Activated naive CD4-positive, alpha-beta T cell treated with Interleukin-2 at 50 U/mL for 16 hours (primary cell): ENCODE measurements at places on chromosomes 3 and 15.

GRCh38 chr3:142973217-142974009 is 9.9 kb upstream of the PAQR9 start:
- DNase-seq: no peak

DNA sequence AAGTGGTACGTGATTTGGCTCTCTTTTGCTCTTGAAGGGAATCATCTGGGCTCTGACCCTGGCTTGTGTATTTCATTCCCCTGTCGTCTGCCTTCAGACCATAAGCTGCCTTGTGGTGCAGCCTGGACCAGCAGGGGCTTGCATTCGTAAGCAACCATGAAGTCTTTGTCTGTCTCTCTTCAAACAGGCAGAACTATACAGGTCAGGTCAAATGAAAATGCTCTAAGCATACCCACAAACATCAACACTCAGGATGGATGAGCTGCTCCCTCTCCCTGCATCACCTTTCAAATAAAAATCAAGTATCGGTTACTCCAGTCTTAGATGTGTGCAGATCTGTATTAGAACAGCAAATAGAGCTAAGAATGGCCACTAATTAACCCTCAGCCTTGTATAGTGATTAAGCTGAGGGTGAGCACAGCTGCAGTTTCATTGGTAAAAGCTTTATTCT is 268.6 kb upstream of the UBE2E1 start:
- no peak for DNase-seq

GRCh38 chr3:116001151-116001621 is 377.9 kb downstream of the GAP43 start:
- DNase-seq: no peak

DNA sequence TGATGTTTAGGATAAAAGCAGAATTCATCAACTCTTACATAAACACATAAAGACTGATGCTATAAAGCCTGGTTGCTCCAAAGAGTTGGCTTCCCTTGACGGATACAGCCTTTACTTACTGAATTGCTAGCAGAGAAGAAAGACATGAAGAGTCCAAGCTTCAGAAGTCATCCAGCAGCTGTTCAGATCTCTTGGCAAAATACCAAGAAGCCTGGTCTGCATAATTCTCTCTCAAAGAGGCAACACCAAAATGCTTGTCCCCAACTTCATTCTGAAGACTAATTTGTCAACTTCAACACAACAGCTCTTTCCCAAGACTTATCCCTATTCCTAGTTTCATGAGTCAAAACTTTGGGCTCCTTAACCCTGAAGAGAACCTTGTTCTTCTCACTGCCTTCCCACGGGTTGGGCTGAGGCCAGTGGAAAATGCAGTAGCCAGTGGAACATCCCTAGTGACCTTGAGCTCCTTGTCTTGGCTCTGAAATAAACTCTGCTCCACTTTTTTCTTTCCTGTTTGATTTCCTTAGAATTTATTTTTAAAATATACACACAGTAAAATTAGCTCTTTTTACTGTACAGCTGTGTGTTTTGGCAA is 119.2 kb upstream of the THBS1 start:
- DNase-seq: no peak

- no peak for DNase-seq
Measured at GRCh38 chr15:97600190-97600589, 360.3 kb upstream of the ARRDC4 start.

DNA sequence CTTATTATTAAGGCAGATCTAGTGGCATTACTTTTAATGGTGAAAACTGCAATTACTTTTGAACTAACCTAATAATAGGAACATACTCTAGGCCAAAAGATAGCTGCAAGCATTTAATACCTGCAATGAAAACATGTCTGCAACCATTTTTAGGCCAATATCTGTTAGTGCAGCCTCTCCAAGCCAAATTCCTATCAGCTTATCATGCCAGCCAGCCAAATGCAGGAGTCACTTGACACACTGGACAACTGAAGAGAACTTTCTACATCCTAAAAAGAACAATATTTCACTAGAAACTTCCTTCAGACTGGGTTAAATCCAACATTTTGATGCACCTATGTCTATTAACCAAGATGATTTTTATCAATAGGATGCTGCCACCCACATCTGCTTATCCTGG is 33.8 kb downstream of the CCDC54 start:
- no peak for DNase-seq

GRCh38 chr3:32595323-32595722 is 24.7 kb upstream of the DYNC1LI1 start:
- DNase-seq: no peak

DNA sequence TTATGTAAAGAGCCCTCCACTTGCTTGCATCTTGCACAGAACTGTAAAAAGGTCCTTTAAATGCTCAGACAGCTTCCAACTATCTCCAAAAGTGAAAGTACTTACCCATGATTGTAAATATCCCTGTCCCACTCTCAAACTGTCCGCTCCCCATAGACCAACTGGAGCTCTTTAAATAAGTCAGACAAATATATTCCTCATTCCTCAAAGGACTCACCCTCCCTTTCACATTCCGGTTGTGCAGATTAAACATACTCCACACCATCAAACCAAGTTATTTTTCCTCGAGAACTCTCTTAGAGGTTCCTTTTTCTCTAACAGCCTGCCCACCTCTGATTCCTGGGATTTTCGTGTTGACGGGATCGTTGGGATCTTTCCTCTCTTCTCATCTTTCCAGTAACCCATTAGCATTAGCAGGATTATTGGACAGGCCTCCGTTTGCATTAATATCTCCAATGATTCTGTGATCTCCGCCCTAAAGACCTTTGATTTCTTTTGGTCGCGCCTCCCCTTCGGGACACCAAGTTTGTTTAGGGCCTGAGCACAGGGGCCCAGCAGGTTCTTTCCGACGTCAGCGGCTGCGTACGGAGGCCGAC is 763 bp downstream of the GOLGB1 start:
- no peak for DNase-seq

GRCh38 chr15:25703726-25704125 is 159.4 kb downstream of the ATP10A start:
- DNase-seq: no peak

GRCh38 chr3:46350262-46350565 is 3.7 kb upstream of the CCR2 start:
- no peak for DNase-seq
